Left kidney (tissue), 8 donors: ENCODE measurements at places on chromosomes 5 and 9. TPM values are rescaled to one million over a fixed set of nuclear protein-coding genes. Genes with fewer than 3 reads are reported as not detected.

DNA sequence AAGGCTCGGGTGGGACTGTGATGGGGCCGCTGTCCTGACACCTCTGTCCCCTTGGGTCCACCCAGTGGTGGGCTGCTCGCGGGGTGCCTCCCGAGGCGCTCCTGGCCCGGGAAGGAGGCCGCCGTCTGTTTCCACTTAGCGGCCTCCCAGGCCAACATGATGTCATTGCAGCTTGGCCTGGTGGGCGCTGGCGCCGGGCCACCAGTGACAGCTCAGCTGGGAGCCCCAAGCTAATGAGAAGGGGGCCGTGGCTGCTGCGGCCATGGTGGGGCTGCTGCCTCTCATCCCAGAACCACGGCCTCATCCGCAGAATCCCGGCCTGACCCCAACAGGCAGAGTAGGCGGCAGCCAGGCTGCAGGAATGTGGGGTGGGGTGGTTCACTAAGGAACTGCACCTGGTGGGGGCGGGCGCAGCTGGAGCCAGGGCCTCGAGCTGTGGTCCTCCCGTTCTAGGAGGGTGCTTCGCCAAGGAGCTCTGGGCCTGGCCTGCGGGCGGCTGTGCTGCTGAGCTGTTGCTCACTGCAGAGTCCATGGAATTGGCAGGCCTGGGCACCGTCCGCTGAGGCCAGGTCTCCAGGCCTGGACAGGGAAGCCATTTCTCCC lies 123.5 kb upstream of the COL5A1 start:
- no peak for DNase-seq

- DNase-seq: no peak
Measured at GRCh38 chr9:34992376-34992951, 2.9 kb downstream of the DNAJB5 start.

The C5orf52 gene
- polyA plus RNA-seq: not detected

DNA sequence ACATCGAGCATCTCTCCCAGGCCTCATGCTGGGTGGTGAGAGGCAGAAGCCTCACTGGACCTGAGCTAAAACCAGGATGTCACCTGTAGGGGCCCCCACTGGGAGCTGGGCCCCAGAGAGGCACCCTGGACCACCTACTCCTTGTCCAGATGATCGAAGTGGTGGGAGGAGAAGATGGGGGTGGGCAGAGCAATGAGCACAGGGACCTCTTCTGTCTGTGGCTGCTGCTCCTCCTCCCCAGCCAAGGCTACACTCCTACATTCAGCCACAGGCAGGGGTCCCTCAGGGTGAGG lies 227.5 kb downstream of the CACNA1B start:
- no peak for DNase-seq

DNA sequence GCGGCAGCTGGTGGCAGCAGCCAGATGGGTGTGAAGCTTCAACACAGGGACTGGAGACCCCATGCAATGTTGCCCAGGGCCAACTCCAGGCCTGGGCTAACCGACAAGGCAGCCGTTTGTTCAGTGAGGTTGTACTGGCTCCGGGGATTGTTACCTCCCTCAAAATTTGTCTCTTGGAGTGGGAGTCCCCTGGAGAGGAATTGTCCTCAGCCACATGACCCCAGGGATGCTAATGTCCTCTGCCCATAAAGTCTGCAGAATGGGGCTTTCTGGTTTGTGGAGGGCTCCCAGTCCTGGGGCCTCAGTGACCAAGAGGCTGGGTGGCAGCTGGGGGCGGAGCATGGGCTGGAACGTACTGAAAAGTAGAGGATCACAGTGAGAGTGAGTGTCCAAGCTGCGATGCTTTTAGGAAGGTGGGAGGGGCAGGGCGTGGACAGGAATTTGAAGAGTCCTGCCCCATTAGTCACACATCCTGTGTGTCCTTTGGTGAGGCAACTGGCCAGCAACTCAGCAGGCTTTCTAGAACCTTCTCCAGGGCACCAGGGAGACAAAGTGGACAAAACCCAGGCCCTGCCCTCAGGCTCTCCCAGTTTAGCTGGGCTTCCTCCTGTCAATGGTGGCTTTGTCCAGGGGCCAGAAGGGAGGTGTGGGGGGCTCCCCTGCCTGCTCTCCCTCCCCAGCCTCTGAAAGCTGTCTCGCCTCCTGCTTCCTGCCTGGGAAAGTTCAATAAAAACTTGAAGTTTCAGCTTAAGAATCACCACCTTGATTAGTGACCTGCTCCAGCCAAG lies 114.0 kb downstream of the NSG2 start:
- DNase-seq: no peak

DNA sequence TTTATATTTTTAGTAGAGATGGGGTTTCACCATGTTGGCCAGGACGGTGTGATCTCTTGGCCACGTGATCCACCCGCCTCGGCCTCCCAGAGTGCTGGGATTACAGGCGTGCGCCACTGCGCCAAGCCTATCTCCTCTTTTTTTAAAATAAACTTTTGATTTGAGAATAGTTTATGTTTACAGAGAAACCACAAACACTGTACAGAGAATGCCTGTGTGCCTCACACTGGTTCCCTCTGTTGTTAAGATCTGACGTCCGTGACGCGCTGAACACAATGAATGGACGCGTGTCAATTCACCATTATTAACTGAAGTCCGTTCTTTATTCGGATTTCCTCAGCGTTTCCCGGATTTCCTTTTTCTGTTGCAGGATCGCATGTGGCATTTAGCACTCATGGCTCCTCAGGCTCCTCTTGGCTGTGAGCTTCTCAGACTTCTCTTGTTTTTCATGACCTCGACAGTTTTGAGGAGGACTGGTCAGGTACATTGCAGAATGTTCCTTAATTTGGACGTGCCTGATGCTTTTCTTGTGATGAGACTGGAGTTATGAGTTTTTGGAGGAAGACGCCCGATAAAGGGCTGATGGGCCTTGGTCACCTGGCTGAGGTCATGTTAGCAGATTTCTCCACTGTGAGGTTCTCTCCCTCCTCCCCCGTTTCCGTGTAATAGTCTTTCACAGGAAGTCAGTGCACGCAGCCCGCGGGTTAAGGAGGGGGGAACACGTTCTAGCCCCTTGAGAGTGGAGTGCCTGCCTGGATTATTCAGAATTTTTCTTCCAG lies 69.6 kb downstream of the ANKRD33B start:
- no peak for DNase-seq

DNA sequence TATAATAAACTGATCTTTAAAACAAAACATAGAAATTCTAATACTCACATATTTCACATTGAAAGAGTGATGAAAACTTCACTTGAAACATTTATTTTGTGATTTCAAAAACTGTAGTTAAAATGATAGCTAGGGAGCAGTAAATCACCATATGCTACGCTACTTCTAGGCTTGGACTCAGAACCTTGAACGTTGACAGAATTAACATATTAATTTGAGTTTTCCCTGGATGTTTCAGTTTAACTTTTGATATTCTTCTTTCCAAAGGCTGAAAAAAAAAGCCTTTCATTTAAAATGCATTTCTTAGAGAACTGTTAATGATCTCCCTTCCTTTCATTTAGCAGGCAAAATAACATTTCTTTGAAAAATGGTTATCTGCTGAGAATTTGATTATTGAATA lies 307.8 kb upstream of the SGCD start:
- no peak for DNase-seq

The ROPN1L gene
- polyA plus RNA-seq: 0.95 TPM

- DNase-seq: no peak
Measured at GRCh38 chr9:95171596-95171995, 145.9 kb downstream of the FANCC start.

- DNase-seq: no peak
Measured at GRCh38 chr5:125575171-125575890, 828.9 kb upstream of the ZNF608 start.

- no peak for DNase-seq
Measured at GRCh38 chr9:8430945-8431344, 631.4 kb upstream of the DMAC1 start.

- DNase-seq: no peak
Measured at GRCh38 chr5:149561848-149562247, 10.6 kb upstream of the CSNK1A1 start.

- no peak for DNase-seq
Measured at GRCh38 chr9:71270554-71270953, 149.1 kb upstream of the TRPM3 start.

- DNase-seq: no peak
Measured at GRCh38 chr9:78031444-78031892, at the start of gene GNAQ. Gene GNAQ, minus strand, starts transcription at chr9:78031811. Its CDS starts 576 bp downstream, at chr9:78031235.

GRCh38 chr9:130934702-130935647 lies 4.1 kb downstream of the FIBCD1 start:
- DNase-seq: no peak

DNA sequence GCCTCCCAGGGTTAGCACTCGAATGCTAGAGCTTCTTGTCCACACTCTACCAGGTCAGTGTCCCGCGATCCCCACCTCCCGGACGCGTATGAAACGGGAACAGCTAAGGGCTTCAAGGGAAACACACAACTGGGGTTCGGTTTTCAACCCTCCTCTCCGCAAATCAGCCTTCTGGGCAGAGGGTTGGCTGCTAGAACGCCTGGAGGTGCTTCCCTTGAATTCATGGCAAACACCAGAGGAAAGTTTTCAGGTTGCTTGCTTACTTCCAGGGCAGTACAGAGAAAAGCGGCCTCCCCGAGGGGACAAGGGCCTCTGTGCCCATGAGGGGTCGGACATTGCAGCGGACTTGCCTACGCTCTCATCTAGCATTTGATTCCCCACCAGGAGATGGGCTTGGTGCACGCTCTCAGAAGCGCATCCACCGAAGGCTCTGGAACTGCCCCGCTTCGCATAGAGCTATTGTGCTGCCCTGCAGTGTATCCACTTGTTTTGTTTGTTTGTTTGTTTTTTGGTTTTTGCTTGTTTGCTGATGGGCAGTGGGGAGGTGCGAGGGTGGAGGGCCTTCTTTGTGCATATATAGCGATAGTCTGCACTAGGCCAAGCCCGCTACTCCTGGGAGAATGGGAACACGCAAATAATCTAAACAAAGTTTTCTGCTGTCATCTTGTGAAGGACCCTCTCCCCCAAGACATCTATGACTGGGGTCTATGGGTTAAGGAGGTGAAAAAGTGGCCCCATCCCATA lies 1.3 kb upstream of the DMRT3 start:
- no peak for DNase-seq

- DNase-seq: no peak
Measured at GRCh38 chr5:62275581-62275980, 30.4 kb upstream of the KIF2A start.

The PMPCA gene
- polyA plus RNA-seq: 69.4 TPM
